Suppressor macrophage treated with lipopolysaccharide for 4 hours (primary cell): ENCODE measurements at places on chromosomes 4 and X.
A peak's percentile ranks its signal among the peaks of the same experiment; 100 is the strongest.

DNA sequence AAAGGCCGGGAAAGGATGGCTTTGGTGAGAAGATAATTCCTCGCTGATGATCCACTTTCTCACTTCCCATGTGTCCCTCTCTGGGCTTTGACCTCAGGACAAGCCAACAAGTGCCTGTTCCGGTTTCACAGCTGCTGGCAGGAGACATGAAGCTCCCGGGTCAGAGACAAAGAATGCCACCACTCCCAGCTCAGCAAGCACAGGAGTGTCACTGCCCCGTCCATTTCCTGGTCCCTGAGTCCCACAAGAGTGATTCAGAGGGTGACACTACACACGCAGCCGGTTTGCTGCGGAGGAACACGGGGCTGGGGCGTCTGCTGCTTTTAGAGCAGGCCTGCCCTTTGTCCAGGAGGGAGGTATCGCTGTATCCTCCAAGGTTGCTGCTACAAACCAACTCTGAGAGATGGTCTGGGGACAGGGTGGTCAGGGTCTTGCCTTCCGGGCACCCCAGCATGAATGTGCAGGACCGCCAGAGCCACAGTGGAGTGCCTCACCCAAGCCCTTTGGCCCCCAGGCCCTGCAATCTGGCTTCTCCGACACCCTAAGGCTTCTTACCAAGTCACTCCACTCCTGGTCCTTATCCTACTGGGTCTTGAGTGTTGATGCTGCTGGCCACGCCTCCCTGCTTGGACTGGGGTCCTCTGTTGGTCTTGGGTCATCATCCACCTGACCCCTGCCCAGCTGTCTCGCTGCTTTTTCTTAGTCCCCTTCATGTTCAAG, 49.5 kb downstream of the CPZ start:
- DNase-seq = no peak

DNA sequence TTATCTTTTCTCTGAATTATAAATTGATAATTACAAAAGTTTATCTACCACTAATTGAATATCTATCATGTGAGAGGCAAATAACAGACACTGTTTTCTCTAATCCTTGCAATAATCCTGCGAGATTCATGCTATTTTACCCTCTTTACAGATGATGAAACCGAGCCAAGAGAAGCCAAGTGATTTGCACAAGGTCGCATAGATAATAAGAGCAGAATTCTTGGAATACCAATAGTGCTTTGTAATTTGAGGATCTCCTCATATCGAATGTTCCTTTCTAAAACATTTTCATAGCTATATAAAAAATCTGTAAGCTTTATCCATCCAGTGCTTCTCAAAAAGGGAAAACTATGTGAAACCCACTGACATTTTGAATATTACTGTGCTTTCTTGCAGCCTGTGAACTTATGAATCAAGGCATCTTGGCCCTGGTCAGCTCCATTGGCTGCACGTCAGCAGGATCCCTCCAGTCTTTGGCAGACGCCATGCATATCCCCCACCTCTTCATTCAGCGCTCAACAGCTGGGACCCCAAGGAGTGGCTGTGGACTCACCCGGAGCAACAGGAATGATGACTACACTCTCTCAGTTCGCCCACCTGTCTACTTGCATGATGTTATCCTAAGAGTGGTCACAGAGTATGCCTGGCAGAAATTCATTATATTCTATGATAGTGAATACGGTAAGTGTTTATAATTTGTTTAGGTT, 743.8 kb upstream of the ATOH1 start:
- no peak for DNase-seq

DNA sequence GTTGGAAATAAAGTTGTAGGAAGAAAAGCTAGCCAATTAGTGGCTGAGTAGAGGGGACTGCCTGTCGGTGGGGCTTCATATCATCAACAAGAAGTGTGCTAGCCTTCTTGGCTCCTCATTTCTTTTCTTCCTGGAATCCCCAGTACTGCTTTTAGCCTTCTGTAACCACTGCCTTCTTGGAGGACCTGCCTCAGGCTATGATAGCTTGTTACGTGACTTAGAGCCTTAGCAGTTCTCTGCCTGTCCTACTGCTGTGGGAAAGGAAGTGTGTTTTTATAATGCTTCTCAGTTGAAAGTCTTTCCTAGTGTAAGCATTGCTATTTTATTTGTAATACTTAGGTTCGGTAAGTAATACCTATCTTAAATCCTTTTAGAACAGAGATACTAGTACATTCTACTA, 61.9 kb downstream of the LARP1B start:
- no peak for DNase-seq

- peak; percentile 58 for DNase-seq
Observed at GRCh38 chr4:37793562-37793961, 32.9 kb upstream of the PGM2 start.

DNA sequence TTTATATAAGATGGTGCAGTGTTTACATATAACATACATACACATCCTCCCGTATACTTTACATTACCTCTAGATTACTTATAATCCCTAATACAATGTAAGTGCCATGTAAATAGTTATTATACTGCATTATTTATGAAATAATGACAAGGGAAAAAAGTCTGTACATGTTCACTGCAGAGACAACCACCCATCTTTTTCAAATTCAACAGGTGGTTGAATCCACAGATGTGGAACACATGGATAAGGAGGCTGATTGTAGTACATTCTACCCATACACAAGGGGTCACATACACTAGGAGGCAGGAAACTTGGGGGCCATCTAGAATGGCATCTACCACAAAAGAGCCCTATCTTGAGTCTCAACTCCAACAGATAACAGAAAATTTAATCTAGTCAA, 3.4 kb upstream of the IDS start:
- no peak for DNase-seq

- peak; percentile 46 for DNase-seq
Observed at GRCh38 chr4:176123710-176124407, 58.2 kb downstream of the WDR17 start.

- DNase-seq = no peak
Observed at GRCh38 chr4:84968925-84969324, 2.4 kb upstream of the WDFY3 start.

- DNase-seq = no peak
Observed at GRCh38 chrX:138349351-138349750, 362.2 kb downstream of the FGF13 start.

DNA sequence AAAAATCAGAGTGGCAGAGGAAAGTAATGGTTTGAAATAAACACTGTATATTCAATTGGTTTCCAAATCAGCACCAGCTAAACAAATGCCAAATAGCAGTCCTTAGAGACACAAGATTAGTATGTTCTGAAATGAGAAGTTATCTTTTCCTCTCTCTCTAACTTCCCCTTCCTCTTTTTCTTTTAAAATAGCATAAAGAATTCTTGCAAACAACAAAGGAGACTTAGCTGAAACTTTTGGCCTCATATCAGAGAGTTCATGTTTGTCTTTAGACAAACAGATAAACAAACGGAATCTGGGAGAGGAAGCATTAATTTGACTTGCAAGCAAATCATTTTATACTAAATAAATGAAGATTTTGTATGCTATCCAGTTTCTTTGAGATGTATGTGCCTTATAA, 399.0 kb downstream of the GBA3 start:
- DNase-seq = no peak

DNA sequence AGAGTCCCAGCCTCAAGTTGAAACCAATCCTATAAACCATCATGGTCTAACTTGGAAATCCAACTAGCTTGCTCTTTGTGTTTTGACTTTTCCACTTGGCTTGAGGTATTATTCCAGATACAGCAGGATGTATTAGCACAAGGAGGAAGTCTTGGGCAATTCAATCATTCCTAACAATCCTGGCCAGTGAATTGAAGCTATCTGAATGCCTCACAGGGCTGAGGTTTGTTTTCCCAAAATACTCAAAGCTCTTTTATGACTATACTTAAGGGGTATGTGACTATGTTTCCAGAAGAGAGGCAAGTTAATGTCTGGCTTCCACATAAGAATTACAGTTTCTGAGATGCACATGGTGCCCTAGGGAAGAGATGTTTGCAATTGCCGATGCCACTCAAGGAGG, 66.8 kb upstream of the SH3RF1 start:
- DNase-seq = no peak

DNA sequence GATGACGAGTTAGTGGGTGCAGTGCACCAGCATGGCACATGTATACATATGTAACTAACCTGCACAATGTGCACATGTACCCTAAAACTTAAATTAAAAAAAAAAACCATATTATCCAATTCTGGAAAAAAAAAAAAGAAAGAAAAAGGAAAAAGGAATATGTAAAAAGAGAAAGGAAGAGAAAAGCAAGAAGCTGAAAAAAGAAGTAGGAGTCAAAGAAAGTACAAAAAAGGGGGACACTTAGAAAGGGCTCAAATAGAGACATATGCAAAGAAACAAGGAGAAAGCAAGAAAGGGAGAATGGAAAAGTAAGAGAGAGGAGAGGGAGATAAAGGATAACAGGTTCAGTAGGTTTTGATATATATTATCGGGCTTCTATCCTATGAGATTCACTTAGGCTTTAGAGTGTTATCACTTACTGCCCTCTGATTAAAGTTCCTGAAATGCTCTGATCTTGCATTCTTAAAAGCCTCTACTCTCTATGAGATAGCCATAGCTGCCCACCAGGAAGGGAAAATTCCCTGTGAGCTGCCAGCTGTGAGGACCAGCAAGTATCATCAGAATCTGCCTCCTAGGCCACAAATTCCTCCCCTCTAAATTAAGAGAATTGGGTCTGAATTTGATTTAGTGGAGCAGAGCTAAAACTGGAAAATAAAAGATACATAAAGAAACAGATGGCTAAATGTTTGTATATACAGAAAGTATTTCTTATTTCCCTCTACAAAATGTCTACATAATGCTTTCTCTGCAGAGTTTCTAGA, 95.2 kb downstream of the AMMECR1 start:
- no peak for DNase-seq

- no peak for DNase-seq
Observed at GRCh38 chrX:17854531-17854930, 6.6 kb downstream of the RAI2 start.

DNA sequence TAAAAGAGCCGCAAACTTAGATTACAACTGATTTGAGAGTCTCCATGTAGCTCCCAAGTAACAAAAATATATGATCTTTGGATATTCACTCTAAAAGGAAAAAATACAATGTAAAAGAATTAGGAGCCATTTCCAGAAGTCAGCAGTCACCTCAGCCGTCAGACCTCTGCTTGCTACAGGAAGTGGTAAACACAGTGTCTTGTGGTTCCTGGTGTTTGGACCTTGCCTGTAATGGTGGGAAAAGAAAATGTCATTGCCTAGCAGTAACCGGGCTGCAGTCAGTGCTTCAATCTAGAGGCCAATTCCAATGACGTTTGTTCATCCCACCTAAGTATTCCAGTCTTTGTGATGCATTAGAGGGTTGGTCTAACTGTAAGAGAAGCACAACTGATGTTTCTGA, 28.9 kb upstream of the SMIM31 start:
- no peak for DNase-seq

DNA sequence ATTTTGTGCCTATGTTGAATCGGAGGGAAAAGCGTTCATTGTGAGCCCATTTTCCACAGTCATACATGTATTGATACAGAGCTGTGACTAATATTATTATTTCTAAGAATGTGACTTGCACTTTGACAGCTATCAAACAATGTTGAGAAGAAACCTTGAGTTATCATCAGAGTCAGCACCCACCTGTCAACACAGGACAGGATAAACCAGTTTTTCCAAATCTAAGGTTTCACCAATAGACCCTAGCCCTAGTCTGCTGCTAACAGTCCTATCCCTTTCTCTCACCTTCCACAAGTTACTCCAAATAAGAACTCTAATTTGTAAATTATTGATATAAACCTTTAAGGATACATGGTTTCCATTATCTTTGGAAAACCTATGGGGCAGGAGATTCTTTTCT, 47.7 kb upstream of the DHX15 start:
- DNase-seq = no peak

- DNase-seq = peak; percentile 42
Observed at GRCh38 chr4:6855692-6856297, 53.8 kb upstream of the TBC1D14 start.

DNA sequence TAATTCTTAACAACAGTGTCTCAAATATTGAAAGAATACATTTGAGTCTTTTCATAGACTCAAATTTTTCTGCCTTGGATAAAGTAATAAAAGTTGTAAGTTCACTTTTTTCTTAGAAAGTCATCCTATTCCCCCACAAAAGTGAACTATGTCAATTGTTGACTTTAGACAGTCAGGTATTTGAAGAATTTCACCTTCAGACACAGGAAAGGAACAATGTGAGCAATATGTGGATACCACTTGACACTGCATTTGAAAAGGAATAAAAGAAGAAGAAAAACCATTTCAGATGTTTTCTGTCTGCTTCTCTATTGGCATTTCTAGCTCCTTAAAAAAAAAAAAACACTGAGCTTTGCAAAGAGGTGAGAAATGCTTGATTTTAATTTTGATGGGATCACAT, 1389.0 kb upstream of the IGFBP7 start:
- no peak for DNase-seq

- DNase-seq = no peak
Observed at GRCh38 chr4:113358784-113359183, 309.3 kb downstream of the ANK2 start.

DNA sequence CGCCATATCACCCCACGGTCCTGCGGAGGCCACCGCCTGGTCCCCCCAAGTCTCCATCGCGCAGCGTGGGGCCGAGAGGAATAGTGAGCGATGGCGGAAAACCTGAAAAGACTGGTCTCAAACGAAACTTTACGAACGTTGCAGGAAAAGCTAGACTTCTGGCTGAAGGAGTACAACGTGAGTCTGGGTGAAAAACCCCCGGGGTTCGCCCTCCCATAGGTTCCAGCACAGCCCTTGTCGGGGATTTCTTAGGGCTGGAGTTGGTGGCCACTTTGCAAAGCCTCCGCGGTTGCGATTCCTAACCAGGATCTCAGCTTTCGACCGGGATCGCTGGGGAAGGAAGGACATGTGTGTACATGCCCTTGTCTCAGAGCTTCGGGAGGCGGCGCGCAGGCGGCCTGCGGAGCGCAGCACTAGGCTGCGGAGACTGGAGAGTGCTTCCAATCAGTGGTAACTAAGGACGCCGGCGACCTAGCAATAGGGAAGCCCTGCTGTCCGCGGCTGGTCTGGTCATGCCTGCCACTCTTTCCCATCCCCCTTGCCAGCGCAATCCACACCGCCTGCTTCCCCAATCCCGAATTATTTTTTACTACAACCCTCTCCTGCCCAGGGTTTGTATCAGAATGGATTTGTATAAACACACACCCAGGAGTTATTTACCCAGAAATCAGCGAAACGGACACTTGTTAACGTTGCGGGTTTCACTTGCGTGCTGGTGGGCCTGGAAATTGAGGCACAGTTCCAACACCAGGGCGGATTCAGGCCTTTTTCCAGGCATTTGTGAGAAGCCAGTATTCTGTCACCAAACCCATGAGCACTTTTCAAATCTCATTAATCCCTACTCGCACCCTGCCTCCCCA, 741 bp downstream of the SPATA18 start:
- peak; percentile 55 for DNase-seq
